Smooth muscle cell of the umbilical artery (primary cell): ENCODE measurements at places on chromosomes 11 and 22. TPM values are rescaled to one million over a fixed set of nuclear protein-coding genes. Genes with fewer than 3 reads are reported as not detected.

Gene TEF
- total RNA-seq = 4.8 and 5.5 TPM in 2 replicates

Gene NRIP3
- 37.7 and 42.8 TPM in 2 replicates for total RNA-seq

Gene PELI3
- 8.6 and 13.4 TPM in 2 replicates for total RNA-seq

Gene CHADL
- 0.97 and 3.0 TPM in 2 replicates for total RNA-seq

Gene NRXN2
- total RNA-seq = 0.30 and 6.4 TPM in 2 replicates

Gene CNIH2
- total RNA-seq = 0.37 TPM in 1 of 2 replicates, not detected in the other

Gene MS4A1
- total RNA-seq = not detected in 2 replicates

Gene RBM14
- 25.2 and 43.8 TPM in 2 replicates for total RNA-seq

Gene CARD18
- total RNA-seq = not detected in 2 replicates

Gene OLFML1
- total RNA-seq = 0.18 TPM in 1 of 2 replicates, not detected in the other

Gene CASP1
- total RNA-seq = 8.8 and 14.8 TPM in 2 replicates

Gene SCGB1C1
- total RNA-seq = not detected in 2 replicates

Gene BRSK2
- 0.65 and 0.89 TPM in 2 replicates for total RNA-seq

Gene SCUBE2
- 1.8 and 9.5 TPM in 2 replicates for total RNA-seq

Gene DDX6
- total RNA-seq = 125 and 215 TPM in 2 replicates

Gene ANGPTL5
- not detected in 2 replicates for total RNA-seq

Gene CEP126
- total RNA-seq = 0.89 and 1.2 TPM in 2 replicates

Gene CCDC15
- 0.30 and 1.9 TPM in 2 replicates for total RNA-seq

Gene TRIM49
- not detected in 2 replicates for total RNA-seq

Gene SLC29A2
- total RNA-seq = 0.30 and 0.97 TPM in 2 replicates

Gene BIK
- total RNA-seq = not detected in 2 replicates

Gene NOL12
- 10.7 and 18.0 TPM in 2 replicates for total RNA-seq

Gene ART1
- total RNA-seq = not detected in 2 replicates

Gene SCN3B
- 0.30 and 0.65 TPM in 2 replicates for total RNA-seq

Gene HSPB2
- under 0.01 and 0.14 TPM in 2 replicates for total RNA-seq

Gene MS4A15
- not detected in 2 replicates for total RNA-seq

Gene TBX1
- total RNA-seq = not detected in 2 replicates

Gene SYT13
- total RNA-seq = not detected in 2 replicates

Gene PRSS23
- total RNA-seq = 189 and 306 TPM in 2 replicates

Gene LZTR1
- total RNA-seq = 54.3 and 67.1 TPM in 2 replicates

Gene MIOX
- not detected in 2 replicates for total RNA-seq

Gene FXYD6
- total RNA-seq = not detected in 2 replicates

Gene CCDC188
- 0.30 TPM in 1 of 2 replicates, not detected in the other for total RNA-seq

Gene RTN4RL2
- total RNA-seq = 0.05 TPM in 1 of 2 replicates, not detected in the other

Gene MCM5
- 6.5 and 35.5 TPM in 2 replicates for total RNA-seq

Gene TEX54
- total RNA-seq = not detected in 2 replicates

Gene CDPF1
- total RNA-seq = 7.4 and 10.4 TPM in 2 replicates

Gene PRRG4
- under 0.01 and 0.09 TPM in 2 replicates for total RNA-seq

Gene PRDX5
- total RNA-seq = 173 and 330 TPM in 2 replicates
